ENCODE measurements at places on chromosomes 16 and 17.

DNA sequence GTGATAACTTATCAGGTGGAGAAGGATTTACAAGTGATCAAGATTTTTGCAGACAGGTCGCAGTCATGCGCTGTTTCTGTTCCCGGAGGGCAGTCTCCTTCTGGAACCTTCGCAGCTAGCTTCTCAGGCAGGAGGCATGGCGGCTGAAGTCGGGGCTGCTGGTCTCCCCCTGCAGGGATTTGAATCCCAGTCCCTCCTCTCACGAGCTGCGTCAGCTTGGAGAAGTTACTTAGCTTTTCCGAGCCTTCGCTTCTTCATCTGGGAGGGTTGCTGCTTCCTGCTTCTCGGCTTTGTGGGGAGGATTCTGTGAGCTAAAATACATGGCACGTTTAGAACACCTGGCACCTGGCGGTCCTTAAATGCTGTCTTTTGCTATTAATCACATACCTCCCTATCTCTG is 287.8 kb upstream of the FOXF1 start:
- DNase-seq = no peak

GRCh38 chr16:30069611-30070462 is 4.3 kb downstream of the ALDOA start:
- no peak for DNase-seq

GRCh38 chr17:7632492-7632894 is 2.6 kb downstream of the SHBG start:
- peak; percentile 80 for DNase-seq

GRCh38 chr16:47142486-47142820 is 1.3 kb downstream of the NETO2 start:
- DNase-seq = peak; percentile 66

DNA sequence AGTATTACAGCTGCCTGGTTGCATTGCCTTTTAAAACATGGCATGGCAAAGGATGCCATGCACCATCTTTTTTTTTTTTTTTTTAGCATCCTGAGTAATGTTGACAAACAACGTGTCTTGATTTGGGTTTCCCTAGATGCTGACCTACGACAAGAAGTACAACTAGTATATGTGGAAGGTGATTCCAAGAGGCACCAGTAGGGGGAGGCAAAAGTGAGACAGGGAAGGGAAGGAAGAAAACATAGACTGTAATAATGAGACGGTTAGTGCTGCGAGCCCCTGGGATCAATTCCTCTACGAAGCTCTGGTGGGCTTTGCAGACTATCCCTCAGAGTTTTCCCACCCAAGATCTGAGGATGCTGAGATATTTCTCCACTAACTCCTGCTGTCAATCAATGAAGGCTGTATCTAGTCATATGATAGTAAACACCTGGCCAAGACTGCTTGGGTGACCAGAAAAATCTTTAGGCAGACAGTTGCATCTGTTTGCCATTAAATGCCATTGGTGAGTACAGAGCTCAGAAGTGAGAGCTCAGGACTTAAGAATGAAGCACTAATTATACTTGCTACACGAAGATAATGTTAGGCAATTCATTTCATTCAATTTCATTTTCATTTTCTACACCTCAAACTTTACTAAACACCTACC is 458.6 kb upstream of the GOT2 start:
- peak; percentile 31 for DNase-seq

DNA sequence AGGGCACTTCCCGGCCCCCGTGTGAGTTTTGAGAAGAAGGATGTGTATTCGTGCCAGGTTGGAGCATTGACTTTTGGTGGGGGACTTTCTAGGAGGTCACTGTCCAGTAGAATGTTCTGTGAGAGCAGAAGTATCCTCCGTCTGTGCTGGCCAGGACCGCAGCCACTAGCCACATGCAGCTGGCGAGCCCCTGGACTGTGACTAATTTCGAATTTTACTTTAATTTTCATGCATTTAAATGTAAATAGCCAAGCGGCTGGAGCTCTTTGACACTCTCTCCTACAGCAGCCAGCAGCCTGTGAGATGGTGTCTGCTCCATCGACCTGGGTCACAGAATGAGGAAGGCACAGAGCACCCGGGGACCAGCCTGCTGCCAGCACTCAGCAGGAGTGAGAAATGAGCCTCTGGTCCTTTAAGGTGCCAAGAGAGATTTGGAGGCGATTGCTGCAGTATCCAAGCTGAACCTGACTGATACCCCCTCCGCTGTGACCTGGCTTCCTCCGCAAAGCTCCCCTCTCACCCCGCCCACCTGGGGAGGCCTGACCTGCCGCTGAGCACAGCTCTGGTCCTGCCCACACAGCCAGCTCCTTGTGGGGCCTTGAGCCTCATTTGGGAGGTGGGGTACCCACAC is 7.8 kb downstream of the ATP2A3 start:
- no peak for DNase-seq

DNA sequence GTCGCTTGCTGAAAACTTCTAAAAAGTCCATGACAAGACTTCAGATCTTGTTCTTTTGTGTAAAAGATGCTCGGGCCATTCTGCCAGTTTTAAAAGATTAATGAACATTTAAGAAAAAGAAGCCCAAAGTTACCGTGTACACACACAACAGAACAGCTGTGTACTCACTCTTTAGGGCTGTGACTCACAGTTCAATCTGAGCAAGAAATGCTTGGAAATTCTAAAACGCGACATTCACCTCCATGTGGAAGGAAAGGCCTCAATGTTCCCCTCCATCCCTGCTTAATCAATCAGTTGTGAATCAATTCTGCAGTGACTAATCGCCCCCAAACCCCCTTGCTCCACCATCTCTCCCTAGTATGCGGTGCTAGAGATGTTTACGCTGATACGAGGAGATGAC is 609.9 kb upstream of the SALL1 start:
- DNase-seq = no peak

DNA sequence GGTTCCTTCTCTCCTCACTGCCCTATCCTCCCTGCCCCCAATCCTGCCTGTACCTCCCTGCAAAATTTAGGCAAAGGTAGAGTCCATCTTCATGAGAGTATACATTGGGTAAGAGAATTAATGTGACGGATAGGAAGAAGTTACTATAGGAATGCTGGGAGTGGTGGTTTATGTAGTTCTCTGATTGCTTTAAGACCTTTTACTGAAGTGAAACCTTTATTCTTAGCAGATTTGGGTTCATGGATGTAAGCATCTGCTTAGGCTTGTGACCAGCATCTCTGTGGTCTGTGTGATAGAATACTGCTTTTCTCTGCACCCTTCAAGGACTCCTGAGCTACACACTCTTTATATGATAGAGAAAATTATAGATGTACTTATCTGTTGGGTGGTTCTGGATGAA is 127.3 kb downstream of the PRKCA start:
- no peak for DNase-seq

- DNase-seq = peak; percentile 11
These were observed 7.7 kb downstream of the MED9 start for GRCh38 chr17:17484451-17484899.

DNA sequence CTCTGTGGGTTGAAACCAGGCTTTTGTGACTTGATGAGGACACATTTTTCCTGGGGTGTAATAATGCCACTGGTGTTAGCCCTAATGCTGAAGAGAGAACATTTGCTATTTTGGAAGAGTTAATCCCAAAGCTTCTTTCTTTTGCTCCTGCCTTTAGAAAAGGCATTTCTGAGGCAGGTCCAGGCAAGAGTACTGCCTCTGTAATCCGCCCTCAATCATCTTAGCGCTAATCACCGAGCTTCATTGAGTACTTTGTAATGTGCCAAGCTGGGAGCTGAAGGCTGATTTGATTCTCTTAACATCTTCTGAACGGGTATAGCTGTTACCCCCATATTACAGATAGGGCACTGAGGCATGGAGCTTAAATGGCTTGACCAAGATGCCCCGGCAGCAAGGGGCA is 60.3 kb downstream of the AKAP1 start:
- DNase-seq = no peak

- DNase-seq = no peak
These were observed 8.9 kb upstream of the RBFOX3 start for GRCh38 chr17:79619636-79620206.

- no peak for DNase-seq
These were observed 231.1 kb upstream of the SDK2 start for GRCh38 chr17:73875346-73875745.

GRCh38 chr17:82350182-82351030 is 8.6 kb upstream of the TEX19 start:
- peak; percentile 59 for DNase-seq

GRCh38 chr17:2390199-2390836 is 10.5 kb downstream of the MNT start:
- no peak for DNase-seq

DNA sequence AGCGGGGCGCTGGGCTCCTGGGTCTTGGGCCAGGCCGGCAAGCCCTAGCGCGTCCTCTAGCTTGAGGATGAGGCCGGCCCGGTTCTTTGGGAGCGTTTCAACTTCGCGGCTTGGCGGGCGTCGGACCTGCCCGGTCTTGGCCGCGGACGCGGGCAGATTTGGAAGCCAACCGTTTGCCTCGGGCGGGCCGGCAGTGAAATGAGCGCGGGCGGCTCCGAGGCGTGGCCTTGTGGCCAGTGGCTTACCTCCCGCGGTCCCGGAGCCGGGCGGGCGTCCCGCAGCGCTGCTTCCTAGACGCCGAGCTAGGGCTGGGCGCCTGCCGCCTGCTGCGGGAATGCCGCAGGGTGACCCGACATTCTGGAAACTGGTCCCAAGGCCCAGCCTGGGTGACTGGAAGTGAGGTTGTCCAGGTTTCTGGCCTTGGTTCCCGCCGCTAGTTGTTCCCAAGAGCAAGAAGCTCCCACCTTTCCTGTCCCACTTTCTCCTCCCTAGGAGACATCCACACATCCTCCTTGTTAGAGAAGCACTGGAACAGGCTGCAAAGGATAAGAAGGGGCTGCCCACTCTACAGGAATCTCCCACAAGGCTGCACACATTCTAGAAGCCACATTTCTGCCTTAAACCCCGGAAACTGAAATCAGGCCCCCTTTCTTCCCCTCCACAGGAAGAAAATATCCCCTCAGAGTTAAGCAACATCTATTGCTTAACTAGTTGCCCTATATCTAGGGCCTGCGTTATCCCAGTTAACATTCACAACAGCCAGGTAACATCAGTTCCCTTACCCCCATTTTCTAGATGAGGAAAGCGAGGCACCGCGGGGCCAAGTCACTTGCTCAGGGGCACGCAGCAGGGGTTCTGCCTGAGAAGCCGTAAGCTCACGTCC is 4.5 kb upstream of the CBX8 start:
- DNase-seq = no peak

DNA sequence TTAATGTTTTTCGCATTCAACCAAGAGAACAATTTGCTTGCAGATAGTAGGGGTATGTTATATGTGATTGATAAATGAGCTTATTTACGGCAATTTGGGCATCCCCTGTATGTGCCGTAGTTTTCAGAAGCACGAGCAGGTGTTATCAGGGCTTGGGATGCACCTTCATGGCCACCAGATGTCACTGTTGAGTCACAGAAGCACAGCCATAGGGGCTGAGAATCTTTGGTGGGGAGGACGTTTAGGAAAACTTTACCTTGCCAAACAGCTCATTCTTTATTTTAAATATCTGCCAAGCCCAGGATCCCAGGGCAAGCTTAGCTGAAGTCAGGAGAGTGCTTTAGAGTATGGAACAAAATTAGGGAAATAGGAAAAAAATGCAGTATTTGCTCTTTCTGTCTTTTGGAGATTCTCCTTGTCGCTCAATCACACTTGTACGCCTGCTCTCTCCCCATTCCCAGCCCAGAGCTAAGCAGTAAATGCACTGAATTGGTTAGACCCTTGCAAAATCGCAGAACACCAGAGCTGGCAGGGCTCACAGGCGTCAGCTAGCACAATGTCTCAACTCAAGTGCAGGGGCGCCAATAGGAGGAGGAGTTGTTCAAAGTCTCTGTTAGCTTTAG is 93.6 kb upstream of the MPHOSPH6 start:
- peak; percentile 45 for DNase-seq

DNA sequence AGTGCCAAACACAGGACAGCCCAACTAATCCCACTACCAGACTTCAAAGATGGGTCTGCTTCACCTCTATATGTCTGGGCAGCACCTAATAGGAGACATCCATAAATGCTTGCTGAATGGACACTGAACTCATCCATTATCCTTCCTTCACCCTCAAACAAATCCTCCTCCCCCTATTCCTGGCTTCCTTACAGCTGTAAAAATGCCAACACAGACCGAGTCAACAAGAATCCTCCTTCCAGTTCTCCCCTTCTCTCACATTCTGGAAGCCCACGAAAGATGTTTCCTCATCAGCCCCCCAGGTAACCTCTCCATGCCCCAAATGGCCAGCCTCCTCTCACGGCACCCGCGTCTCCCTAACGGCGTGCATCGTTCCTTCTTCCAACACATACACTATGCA is 12.3 kb downstream of the PELP1 start:
- DNase-seq = no peak

DNA sequence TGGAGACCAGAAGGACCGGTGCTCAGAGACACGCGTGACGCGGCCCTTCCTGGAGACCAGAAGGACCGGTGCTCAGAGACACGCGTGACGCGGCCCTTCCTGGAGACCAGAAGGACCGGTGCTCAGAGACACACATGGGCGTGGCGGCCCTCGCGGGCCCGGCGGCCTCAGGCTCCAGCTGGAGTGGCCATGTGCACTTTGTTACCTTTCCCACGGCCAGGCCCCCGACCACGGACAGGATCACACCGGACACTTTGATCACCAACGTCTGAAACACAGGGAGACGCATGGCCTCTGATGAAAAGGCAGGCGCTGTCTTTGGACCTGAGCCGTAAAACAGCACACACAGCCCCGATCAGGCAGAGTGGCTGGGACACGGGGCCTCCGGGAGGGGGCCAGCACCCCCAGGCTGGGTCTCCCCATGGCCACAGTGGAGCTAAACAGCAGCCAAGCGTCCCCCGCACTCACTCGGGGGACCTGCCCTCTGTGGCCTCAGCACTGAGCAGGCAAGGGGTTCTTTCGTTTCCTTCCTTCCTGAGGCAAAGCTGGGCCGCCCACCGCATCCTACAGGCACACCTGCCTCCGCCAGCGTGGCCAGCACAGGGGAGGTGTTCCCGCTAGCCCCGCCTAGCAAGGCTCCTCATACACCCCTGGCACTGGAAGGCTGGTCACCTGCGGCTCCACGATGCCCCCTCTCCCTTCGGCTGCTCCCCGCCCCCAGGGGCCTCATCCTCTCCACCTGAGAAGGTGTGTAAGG is 13.3 kb upstream of the CCDC154 start:
- DNase-seq = peak; percentile 55

DNA sequence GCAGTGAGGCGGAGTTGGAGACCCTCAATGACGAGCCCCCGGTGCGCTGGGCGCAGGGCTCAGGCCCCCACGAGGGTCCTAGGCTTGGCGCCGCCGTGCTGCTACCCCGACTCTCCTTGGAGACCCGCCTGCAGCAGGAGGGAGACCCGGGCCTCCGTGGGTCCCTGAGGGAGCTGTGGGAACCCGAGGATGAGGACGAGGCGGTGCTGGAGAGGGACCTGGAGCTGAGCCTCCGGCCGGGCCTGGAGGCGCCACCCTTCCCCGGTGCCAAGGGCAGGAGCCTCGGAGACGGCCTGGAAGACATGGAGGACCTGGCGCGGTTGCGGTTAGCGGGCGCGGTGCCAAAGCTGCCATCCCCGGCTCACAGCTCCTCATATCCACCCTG is 2.3 kb downstream of the MYO15B start:
- DNase-seq = no peak

- DNase-seq = no peak
These were observed 1.5 kb upstream of the ABCA6 start for GRCh38 chr17:69143151-69143550.

Measured in common myeloid progenitor, CD34-positive (primary cell).